ENCODE measurements at places on chromosomes 1 and 21. TPM values are rescaled to one million over a fixed set of nuclear protein-coding genes. Genes with fewer than 3 reads are reported as not detected.
A peak's percentile ranks its signal among the peaks of the same experiment; 100 is the strongest.

NR1I3 gene
- not detected for total RNA-seq

CD34 gene
- 0.96 TPM for total RNA-seq

- no peak for DNase-seq
These were observed 188.9 kb downstream of the RHOU start for GRCh38 chr1:228923973-228924686.

GRCh38 chr1:119477710-119478109 is 29.3 kb upstream of the HSD3B1 start:
- DNase-seq = no peak

DNA sequence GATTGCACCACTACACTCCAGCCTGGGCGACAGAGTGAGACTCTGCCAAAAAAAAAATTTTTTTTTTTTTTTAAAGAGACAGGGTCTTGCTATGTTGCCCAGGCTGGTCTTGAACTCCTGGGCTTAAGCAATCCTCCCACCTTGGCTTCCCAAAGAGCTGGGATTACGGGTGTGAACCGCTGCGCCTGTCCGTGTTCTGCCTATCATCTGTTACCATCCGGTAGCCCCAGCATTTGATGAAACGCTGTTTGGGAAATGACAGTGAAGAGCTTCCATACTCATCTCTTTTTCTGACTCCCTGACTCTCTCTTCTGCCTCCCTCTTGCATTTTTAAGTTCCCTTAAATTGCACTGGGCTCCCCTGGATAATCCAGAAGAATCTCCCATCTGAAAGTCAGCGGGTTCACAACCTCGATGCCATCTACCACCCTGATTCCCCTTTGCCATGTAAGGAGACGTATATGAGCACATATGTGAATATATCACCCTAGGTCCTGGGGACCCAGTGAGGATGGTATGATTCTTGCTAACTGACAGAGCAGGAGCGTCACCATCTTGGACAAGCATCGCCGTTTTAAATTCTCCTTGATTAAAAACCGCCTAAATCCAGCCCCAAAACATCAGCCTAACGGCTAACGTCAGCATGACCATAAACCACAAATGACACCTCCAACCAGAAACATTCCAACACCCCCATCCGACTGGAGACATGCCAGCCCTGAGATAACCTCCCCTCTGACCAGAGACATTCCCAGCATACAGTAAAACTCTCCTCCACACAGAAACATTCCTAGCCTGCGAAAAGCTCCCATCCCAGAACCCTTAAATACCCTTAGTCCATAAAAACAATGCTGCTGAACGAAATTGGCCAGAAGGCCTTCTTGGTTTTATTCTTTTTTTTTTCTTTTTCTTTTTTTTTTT is 12.4 kb downstream of the TNFRSF8 start:
- DNase-seq = peak; percentile 87

GRCh38 chr1:183209533-183210158 is 23.6 kb downstream of the LAMC2 start:
- DNase-seq = peak; percentile 90

Measured in RPMI7951 (cell line).